IPS-NIHi11 (cell line): ENCODE measurements at places on chromosomes 1 and 21.
A peak's percentile ranks its signal among the peaks of the same experiment; 100 is the strongest.

DNA sequence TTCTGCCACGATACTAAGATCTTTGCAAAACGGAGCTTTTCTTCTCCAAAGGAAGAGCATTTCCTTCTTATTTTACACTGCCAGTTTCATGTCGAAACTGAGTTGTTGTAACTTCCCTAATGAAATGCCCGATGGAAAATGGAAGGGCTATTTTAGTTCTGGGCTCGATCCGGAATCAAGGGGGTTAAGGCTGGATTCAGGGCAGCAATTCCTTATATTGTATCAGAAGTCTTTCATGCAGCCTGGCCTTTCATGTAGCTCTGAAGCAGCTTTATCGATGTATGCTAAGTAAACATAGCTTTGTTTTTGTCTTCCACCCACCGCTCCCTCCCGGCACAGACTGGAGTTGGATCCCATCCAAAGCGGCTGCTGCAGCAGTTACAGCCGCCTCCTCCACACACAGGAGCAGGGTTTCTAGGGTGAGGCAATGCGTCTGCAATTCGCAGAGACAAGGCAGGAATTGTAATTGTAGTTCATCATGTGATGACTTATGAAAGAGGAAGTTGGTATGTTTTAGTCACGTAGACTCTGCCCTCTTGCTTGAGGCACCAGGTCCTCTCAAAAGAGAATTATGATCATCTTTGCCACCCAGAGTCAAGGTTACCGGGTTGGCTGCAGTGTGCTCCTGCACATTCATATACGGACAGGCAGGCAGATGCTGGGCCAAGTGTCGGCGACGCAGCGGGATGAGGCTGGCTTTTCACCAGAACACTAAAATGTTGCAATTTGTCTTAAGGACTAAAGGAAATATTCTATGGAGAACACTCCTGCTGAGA is 2.6 kb upstream of the IRF2BP2 start:
- peak; percentile 35 for DNase-seq

DNA sequence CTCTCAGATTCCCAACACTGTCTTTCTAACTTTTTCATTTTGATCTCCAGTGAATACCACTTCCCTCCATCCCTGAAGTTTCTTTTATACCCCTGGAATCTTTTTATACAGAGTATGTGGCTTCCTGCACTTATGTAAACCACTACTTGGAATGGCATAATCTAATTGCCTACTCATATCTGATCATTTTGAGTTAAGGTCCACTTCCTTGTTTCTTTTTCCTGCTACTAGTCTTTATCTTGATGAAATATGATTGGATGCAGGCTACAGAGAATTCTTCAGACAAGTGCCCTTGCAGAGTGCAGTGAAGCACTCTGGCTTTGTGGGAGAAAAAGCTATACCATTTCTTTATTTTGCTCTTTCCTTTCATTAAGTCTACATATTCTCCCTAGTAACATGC is 325.3 kb upstream of the ADAMTS5 start:
- no peak for DNase-seq

- no peak for DNase-seq
Observed at GRCh38 chr1:6955357-6956094, 170.3 kb downstream of the CAMTA1 start.

GRCh38 chr1:57307392-57308170 is 116.3 kb downstream of the DAB1 start:
- peak; percentile 39 for DNase-seq

DNA sequence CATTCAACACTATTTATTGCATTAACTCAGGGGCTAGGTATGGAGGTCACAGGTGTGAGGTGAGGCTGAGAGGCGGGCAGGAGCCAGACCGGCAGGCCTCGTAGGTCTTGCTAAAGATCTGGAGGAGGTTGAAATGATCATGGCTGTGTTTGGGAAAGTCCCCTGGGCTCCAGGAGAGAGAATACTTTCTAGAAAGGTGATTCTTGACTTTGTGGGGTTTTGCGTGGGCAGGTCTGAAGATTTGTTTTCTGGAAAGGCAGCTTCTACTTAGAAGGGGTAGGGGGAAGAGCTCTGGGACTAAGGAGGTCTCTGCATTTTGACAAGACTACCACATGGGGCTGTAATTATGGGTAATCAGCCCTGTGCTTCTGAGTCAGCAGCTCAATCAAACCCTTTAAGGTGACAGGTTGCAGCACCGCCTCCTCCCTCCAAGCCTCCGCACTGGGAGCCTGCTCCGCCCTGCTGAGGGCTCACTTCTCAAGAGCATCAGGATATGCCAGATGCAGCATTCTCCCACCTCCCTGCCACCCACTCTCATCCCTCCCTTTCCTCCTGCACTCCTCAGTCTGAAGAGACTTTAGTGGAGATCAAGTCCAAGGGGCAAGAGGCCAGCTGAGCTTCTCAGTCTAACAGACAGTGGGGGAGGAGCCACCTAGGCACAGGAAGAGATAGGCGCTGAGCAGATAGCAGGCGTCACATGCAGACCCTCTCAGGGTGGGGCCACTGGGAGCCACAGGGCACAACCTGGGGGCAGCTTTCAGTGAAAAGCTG is 30.5 kb downstream of the SLC30A1 start:
- peak; percentile 39 for DNase-seq

GRCh38 chr21:22444990-22445389 is 1446.8 kb downstream of the NCAM2 start:
- no peak for DNase-seq

DNA sequence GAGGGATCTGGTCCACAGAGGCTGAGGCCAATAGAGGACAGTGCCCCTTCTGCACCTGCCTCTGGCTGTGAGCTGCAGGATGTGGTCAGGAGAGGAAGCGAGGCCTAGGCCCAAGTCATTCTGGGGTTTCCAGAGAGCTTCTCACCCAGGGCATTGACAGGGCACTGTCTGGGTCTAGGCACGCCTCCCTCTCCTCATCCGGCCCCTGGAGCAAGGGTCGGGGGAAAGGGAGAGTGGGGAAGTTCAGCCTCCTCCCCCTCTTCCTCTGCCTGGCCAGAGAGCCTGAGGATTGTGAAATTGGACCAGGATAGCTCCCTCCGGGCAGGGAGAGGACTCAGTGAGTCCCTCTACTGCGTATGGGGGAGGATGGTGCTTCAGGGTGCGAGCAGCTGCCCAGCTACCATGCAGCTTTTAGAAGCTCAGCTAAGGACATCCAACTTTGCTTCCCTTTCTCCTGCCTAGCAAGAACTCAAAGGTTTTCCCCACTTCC is 6.3 kb upstream of the INAVA start:
- no peak for DNase-seq

GRCh38 chr1:190373705-190374336 is 103.8 kb downstream of the BRINP3 start:
- peak; percentile 34 for DNase-seq

DNA sequence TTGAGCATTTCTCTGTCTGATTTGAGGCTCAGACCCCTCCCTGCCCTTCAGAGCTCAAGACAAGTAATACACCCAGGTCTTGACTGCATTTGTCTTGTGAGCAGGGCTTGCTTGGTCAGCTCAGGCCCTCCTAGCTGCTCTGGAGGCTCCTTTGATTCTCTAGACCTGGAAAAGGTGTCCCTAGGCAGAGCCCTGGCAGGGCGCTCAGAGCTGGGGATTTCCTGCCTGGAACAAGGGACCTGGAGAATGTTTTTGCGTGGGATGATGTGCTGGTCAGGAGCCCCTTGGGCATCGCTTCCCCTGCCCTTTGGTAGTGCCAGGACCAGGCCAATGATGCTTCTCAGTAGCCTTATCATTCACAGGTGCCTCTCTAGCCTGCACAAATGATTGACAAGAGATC is 4.9 kb upstream of the CCDC28B start:
- no peak for DNase-seq
